ENCODE measurements at places on chromosomes 6 and 20.

- DNase-seq, result no peak
These were observed 95.0 kb downstream of the SNX5 start for GRCh38 chr20:17873410-17874270.

- peak; percentile 82 for DNase-seq
These were observed 867 bp downstream of the EBF4 start for GRCh38 chr20:2693286-2694007.

DNA sequence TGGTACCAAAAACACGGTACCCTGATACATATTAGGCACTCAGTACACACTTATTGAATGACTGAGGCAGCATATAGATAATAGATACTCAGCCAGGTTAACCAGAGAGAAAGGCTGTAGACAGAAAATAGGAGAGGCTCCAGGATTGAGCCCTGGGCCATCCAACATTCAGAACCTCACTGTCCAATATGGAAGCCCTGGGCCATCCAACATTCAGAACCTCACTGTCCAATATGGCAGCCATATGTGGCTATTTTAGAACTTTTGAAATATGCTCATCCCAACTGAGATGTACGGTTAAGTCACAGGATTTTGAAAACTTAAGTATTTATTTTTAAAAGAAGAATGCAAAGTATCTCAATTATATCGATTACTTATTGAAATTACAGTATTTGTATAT, 142.5 kb upstream of the ID4 start:
- no peak for DNase-seq

GRCh38 chr6:129486327-129486726, 223.7 kb downstream of the ARHGAP18 start:
- no peak for DNase-seq

DNA sequence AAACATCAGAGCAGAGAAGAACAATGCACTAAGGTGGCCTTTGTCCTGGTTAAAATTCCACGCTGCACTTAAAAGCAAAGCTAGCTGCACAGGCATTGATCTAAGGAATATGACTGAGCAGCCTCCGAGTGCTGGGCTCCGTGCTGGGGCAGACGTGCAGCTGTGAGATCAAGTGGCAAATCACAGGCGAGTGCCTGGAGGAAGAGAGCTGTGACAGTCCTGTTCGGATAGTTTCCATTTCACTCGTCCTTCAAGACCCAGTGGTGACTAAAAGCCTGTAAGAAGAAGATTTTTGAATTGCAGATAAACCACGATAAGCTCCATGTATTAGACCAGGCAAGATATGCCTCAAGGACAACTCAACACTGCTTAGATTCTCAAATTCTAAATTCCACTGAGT, 247.9 kb downstream of the ANKRD60 start:
- DNase-seq, result no peak

- no peak for DNase-seq
These were observed 8.7 kb upstream of the RAMACL start for GRCh38 chr6:166595061-166595780.

DNA sequence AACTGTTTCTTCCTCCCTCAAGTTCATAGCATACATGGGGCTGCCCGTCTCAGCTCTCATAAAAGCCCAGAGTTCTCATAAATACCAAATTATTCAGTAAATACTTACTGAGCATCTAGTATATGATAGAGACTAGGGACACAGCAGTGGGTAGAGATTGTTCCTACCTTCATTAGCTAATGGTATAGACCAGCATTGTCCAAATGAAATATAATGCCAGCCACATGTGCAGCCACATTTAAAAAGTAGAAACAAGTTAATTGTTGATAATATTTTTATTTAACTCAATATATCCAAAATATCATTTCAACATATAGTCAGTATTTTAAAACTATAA, 1.2 kb downstream of the TTLL9 start:
- no peak for DNase-seq

GRCh38 chr6:22432060-22432459, 135.2 kb upstream of the PRL start:
- no peak for DNase-seq

Data from D341Med (cell line).